Endodermal cell (in vitro differentiated cells): ENCODE measurements at places on chromosomes 2 and 18. TPM values are rescaled to one million over a fixed set of nuclear protein-coding genes. Genes with fewer than 3 reads are reported as not detected.

- no peak for DNase-seq
Observed at GRCh38 chr2:46180189-46180588, 117.0 kb upstream of the EPAS1 start.

GRCh38 chr2:196088203-196088602 is 19.6 kb upstream of the DNAH7 start:
- no peak for DNase-seq

DNA sequence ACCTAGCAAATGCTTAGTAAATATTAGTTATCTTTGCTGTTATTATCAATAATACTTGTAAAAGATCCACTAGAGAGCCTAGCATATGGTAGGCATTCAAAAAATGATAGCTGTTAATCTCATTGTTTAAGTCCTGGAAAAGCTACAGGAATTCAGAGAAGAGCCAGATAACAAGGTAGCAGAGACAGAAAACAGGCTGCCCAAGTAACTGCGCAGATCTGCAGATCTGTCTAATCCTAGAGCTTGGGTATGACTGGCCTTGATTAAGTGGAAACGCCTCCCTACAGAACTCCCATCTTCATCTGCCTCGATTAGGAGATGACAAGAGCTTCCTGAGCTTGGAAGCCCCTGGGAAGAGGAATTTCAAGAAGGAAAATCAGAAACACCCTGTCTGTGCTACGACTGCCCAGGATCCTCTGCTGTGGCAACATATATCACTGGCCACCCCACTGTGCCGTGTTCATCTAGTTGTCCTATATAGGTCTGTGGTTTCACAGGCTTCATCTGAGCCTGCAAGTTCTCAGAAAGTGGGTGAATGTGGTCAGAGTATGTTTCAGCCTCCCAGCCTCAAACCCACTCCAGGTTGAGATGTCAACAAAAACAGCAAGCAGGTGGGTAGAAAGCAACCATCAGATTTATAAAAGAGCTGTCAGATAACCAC is 151.5 kb upstream of the PKDCC start:
- DNase-seq = no peak

- no peak for DNase-seq
Observed at GRCh38 chr2:218194880-218195279, 22.1 kb upstream of the ARPC2 start.

GRCh38 chr2:224865016-224865415 is 148.9 kb upstream of the CCDC195 start:
- no peak for DNase-seq

DNA sequence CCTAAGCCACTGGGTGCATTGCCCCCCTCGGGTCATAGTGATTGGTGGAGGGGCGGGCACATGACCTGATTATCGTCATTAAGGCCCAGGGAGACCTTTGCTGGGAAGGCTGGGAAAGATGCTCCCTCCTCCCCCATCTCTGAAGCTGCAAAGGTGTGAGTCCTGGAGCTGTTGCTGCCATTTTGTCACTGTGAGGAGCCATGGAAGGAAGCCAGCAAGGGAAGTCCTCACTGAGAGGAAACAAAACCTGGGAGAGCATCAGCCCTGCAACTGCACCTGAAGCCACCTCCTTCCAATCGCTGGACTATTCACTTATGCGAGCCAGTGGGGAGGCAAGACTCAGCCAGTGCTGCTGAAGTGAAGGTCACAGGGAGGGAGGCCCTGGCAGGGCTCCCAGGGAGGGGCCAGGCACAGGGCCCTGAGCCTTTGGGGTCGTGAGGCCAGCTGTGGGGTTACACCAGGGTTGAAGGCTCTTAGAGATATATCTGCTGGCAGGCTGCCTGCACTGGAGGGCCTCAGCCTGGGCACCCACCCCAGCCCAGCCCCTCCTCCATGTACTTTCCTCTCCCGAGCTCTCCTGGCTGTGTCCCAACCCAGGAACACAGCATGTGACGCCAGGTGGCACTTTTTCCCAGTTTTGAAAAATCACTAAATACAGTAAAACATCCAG is 10.7 kb upstream of the FAHD2A start:
- peak; percentile 33 for DNase-seq

DNA sequence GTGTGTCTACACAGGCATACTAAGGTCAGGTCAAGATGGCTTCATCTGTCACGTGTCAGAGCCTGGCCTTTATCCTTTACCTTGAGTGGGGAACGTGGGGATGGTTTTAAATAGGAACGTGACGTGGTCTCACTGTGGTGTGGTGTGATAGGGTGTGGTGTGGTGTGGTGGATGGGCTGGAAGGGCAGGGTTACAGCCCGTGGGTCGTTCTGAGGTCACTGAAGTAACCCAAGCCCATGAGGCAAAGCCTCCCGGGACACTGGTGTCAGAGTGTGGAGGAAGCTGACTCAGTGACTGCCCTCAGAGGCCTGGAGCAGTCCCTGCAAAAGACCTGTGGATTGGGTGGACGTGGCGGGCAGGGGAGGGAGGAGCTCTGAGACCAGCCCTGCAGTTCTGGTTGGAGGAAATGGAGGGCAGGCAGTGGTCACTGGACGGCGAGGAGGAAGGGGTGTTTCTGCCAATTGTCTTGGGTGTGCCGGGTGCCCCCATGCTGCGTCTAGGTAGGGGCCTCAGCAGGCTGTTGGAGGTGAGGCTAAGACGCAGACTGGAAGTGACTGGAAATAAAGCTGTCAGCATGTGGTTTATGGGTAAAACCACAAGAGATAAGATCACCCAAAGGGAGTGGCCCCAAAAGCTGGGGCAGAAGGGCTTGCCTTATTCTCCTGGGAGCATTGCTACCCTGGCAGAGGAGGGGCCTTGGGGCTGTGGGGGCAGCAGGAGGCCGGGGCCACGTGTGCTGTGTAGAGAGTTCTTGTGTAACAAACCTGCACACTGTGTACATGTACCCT is 84.8 kb downstream of the SH3RF3 start:
- DNase-seq = no peak

- no peak for DNase-seq
Observed at GRCh38 chr2:222270396-222270795, 28.4 kb downstream of the PAX3 start.

GRCh38 chr2:68940369-68940768 is 12.3 kb downstream of the GKN2 start:
- no peak for DNase-seq

- no peak for DNase-seq
Observed at GRCh38 chr2:200616656-200617055, 30.8 kb downstream of the AOX1 start.

GRCh38 chr2:239465017-239466001 is 64.5 kb upstream of the HDAC4 start:
- peak; percentile 38 for DNase-seq

DNA sequence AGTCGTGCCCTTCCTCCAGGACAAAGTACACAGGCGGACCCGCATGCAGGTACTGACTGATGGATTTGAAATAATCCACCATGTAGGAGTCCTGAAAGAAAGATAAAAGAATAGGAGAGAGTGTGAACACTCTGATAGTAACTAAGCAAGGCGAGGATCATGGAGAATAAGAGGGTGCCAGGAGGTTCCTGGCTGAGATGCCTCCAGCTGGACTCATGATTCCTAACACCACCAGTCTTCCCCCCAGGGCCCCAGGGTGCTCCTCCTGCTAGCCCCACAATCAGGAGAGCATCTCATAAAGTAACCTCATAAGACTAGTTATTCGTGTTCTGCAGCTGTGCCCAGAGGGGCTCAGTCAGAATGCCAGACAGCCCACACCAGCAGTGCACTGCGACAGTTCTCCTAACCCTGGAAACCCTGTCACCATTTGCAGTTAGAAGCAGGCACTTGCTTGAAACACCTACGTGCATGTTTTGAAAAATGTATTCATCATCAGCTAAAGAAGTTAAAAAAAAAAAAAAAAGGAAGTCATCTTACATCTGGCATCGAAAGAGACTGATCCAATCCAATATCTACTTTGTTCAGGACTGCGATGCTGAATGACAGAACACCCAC is 36.7 kb downstream of the RMC1 start:
- no peak for DNase-seq

DNA sequence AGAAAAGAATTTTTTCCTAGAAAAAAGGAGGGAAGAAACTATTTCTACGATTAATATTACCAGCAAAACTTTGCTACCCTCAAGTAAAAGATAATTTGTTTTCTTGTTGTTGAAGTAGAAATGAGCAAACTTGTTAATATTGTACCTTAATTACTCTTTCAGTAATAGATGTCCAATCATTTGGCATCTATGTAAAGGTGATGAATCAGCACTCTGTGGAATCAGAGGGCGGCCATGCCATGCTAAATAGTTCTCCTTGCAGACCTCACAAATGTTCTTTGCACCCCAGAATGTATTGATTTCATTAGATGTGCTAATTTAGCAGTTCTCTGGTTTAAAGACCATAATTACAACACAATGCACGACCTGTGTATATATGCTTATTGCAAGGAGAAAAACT is 29.1 kb upstream of the THSD7B start:
- DNase-seq = no peak

DNA sequence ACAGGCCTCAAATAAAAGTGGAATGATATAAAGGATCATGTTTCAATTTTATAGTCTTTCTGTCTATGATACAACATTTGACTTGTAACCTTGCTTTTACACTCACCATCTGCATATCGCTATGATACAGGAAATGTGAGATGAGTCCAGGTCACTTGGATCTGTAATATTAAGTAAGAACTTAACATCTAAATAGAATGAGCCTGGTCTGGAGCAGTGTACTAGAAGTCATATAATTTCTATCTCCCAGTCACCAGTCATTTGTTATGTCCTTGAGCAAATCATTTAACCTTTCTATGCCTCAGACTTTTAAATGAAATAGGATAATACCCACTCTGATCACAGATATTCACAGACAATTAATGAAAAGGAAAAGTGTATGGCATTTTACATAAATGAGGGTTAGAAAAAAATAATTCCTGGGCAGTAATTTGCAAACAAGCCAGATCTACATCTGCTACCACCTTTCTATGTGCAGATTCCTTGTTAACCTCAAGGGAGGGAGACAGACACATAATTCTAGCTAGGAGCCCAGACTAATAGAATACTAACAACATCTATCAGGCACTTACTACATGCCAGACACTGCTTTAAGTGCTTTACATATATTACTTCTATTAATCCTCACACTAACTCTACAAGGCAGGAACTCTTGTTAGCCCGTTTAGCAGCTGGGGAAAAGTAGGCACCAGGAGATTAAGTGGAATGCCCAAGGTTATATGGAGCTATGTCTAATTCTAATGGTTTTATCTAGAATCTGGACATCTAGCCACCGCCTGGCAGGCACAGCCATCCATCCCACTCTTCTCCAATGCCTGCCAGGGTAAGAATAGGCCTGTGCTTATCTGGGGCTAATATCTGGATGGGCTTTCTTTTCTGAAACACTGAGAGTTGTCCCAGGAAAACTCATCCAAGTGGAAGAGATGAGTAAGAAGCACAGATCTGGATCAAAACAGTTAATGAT is 313.6 kb upstream of the CDH20 start:
- DNase-seq = no peak

DNA sequence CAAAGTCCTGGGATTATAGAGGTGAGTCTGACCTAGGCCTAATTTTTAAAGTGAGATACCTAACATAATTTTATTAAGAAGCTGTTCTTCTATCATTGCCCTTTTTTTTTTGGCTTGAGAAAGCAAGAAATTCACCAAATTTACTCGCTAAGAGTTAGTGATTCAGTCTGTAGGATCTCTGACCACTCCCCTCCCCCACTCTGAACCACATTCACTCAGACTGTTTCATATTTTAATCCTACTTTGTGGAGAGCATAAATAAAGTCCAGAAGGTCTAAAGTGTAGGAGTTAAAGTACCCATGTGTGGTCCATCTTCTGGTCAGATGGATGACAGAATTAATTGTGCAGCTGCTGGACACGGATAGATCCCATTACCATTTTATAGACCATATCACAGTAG is 115.8 kb upstream of the MGAT5 start:
- DNase-seq = no peak

DNA sequence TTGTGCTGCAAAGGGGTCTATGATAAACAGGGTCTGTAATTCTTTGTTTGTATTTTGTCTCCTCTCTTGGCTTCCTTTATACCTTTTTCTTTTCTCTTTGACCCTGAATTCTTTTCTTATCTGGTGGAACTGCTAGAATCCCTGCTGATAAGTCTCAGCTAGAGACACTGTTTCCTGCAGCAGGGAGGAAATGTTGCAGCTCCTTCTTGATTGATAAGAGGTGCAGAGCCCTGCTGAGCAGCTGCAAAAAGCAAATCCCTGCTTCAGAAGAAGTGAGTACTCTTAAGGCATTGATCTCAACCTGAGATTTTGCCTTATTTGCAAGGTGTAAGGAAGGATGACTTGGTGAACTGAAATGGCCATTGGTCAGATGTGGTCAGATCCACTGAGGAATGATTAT is 167.8 kb downstream of the NUP35 start:
- DNase-seq = peak; percentile 80

DNA sequence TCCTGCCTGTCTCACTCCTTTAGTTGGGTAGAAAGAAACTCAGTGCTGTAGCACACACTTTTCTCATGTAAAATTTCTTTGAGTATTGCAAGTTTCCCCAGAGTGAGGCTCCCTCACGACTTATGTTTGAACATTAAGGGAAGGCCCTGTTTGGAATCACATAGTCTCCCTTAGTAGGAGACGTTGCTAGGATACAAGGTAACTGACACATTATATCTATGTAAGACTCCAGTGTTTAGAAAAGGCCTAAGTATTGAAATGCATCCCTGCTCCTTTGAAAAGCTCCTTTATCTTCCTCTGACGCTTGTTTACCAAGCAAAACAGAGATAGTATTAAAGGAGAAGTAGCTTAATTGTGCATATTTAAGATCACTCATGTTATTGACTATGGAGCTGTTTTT is 248.2 kb downstream of the PHLPP1 start:
- no peak for DNase-seq

DNA sequence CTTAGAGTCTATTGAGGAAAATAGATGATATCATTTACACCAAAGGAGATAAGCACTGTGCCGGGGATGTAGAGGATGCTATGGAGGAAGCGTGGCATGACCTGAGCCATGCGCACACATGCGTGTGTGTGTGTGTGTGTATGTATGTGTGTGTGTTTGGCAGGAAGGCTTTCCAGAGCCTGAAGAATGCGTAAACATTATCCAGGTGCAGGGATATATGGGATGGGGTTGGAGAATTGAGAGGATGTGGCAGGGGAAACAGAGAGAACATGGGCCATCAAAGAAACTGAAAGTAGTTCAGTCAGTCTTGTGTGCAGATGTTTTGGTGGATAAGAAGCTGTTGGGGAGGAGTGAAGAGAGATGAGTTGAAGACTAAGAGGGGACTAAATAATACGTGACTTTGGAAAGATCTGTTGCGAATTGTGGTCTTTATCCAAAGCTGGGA is 9.3 kb upstream of the STAT1 start:
- DNase-seq = peak; percentile 31

GRCh38 chr18:12851716-12852115 is 32.3 kb downstream of the PTPN2 start:
- DNase-seq = no peak

NT5DC4 gene
- not detected in 3 replicates for total RNA-seq

DNAJC5G gene
- total RNA-seq = 0.45 to 0.49 TPM in 2 of 3 replicates, not detected in the other

CRYGC gene
- not detected in 2 replicates for total RNA-seq

TYMS gene
- 77.1 to 93.8 TPM (median 90.0 TPM) in 3 replicates for total RNA-seq

POTEC gene
- 1.7 to 2.5 TPM (median 2.0 TPM) in 3 replicates for total RNA-seq

TEX261 gene
- 8.2 to 22.0 TPM (median 13.3 TPM) in 3 replicates for total RNA-seq

PAX3 gene
- 0.11 TPM in 1 of 2 replicates, not detected in the other for total RNA-seq

CCBE1 gene
- 2.9 and 4.2 TPM in 2 replicates for total RNA-seq

CFAP53 gene
- total RNA-seq = 0.32 and 0.37 TPM in 2 replicates

C2orf66 gene
- total RNA-seq = 0.20 TPM in 1 of 3 replicates, not detected in the others

NT5C1B gene
- not detected in 3 replicates for total RNA-seq
